ENCODE measurements at places on chromosomes 1 and 21.

DNA sequence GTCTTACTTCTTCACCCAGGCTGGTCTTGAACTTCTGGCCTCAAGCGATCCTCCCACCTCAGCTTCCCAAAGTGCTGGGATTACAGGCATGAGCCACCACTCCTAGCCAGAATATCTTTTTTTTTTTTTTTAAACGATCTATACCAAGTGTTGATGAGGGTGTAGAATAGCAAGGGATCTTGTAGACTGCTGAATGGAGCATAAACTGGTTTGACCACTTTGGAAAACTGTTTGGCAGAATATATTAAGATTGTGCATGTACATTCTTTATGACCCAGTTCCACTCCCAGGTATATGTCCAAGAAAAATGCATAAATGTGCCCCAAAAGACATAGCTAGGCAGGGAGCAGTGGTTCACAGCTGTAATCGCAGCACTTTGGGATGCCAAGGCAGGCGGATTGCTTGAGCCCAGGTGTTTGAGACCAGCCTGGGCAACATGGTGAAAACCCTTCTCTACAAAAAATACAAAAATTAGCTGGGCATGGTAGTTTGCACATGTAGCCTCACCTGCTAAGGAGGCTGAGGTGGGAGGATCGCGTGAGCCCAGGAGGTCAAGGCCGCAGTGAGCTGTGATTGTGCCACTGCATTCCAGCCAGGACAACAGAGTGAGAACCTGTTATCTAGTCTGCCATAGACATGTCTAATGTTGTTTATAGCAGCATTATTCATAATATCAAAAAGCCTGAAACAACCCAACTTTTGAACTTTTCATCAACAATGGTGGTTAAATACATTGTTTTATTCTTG, 184.0 kb downstream of the VPS13D start:
- no peak for DNase-seq

DNA sequence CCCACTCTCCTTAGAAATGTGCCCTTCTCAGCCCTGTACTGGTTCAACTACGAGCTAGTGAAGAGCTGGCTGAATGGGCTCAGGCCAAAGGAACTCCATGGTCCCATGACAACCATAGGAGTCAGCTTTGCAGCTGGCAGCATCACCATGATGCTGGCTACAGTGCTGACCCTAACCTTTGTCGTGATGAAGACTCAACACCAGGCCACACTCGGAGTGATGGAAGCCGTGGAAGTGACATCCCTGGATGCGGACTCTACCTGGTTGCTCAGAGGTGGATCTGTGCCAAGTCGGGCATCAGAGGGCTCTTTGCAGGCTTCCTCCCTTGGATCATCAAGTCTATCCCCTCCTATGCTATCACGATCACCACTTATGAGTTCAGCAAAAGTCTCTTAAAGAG, 11.6 kb downstream of the KDM5B start:
- no peak for DNase-seq

GRCh38 chr1:62905309-62905708, 121.4 kb downstream of the ATG4C start:
- no peak for DNase-seq

DNA sequence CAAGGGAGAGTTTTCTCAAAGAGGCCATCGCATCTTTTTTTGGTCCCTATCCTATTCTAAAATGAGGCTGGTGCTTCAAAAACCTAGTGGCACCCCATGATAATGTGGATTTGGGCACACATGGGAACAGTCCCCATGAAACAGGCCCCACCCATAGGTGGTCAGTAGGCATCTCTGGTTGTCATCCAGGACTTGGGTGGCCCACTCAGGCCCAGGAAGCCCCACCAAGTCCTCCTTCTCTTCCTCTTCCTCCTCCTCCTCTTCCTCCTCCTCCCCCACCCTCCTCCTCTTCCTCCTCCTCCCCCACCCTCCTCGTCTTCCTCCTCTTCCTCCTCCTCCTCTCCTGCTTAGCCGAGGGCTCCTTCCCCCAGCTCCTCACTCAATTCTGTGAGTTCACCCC, 554 bp downstream of the CACNA1S start:
- no peak for DNase-seq

DNA sequence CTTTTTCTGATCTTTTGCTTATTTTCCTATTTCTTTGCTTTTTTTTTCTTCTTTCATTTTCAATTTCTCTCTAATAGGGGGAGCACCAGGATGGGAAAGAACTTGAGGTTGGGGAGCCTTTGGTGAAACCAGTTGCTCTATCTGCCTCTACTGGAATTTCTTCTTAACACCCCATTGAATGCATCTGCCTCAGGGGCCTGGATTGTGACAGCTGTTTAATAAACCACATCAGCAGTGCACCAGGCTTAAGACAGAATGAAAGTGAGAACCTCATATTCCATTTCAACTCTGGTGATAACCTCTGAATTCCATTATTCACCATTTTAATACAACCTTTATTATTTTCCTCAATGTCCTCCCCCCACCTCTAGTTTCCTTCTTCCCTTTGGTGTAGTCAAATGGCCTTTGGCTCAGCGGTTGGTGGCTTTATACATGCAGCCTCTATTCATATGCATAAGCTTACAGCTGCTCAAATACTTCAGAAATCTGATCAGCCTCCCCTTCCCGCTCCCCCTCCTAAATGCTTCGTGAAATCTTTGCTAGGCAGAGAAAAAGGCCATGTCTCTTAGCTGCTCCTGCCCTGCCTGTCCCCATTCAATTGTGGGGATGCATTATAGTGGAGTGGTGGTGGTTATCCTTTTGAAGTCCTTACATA, 537.3 kb upstream of the PLXNA2 start:
- DNase-seq, result no peak

GRCh38 chr1:87273291-87273690, 55.4 kb upstream of the LMO4 start:
- no peak for DNase-seq

DNA sequence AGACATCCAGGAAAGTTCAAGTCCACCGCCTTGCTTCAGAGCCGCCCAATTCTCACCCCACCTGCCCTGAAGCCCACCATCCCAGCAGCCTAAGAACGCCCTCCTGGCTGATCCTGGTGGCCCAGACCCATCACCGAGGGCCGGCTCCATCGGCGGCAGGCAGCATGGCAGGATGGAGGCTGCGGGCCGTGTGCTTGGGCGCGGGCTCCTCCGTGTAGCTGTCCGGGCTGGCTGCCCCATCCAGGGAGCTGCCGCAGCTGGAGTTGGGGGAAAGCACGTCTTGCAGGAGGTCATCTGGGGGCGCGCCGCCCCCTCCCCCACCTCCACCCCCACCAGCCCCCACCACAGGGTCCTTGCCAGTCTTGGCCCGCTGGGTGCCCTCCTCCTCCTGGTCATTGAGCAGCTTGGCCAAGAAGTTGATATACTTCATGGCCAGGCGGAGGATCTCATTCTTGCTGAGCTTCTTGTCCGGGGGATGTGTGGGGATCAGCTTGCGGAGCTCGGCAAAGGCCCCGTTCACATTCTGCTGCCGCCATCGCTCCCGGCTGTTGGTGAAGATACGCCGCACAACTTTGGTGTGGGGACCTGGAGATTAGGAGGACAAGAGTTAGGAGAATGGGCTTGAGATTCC, 12.3 kb downstream of the TAL1 start:
- no peak for DNase-seq

DNA sequence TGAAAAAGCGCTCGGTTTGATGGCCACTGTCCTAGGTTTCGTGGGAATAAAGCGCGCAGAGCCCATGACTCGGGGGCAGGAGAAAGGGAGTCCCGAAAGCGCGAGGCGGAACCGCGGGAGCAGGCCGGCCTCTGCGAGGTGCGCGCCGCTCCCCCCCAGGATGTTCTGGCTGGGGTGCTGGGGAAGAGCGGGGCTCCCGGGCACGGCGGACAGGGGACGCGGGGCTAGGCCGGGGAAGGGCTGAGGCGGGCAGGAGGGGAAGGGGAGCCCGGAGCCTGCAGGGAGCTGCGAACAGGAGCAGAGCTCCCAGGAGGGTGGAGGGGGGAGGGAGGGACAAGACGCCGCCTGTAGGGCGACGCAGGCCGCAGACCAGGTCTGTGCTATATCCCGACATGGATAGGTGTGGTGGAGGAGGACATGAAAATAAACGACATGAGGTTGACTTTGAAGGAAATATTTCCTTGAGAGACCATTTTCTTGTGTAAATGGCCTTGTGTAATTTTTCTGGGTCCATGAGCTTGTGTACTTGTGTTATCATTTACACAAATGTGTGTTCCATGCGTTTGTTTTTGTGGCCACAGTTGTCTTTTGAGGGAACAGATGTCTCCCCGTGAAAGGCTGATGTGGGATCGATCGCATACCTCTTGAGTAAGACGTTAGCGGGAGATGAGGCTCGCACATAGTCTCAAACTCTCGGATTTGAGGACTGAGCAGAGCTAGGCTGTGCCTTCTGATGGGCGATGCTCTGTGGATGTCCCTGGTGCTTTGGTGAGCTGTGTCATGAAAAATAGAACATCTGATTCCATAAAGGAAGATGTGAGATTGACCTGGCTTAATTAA, 1.3 kb downstream of the PCNT start:
- peak; percentile 37 for DNase-seq

GRCh38 chr1:81805537-81806431, 5.0 kb downstream of the ADGRL2 start:
- no peak for DNase-seq

DNA sequence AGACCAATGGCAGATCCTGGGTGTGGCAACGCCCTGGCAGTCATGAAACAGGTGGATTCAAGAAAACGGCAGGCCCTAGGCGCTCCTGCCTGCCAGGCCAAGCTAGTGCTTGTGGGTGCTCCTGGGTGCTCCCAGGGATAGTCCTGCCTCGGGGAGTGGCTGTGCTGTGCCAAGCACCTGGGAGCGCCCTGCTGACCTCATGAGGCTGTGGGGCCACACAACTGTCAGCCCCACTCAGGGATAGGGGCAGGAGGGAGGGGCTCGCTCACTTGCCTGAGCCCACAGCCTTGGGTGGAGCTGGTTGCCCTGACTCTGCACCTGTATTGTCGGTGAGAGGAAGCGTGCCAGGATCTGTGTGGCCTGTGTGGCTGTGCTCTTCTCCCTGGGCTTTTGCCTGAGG, 9.4 kb downstream of the SNAP47 start:
- DNase-seq, result no peak

DNA sequence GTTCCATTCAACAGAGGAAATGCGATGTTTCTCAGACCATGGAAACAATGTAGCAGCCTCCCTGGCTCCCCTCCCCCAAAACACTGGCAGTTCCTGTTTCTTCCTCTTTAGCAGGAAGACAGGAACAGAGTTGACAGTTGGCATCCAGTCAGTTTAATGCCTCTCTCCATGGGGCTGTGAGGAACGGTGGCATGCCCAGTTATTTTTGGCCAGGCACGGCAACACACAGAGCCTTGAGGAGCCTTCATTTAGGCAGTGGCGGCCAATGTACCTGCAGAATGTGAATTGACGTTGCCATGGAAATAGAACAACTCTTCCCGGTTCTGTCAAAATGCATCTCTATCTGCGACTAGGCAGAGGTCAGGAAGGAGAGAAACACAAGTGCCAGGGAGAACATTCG, 330.6 kb downstream of the DSCAM start:
- no peak for DNase-seq

- DNase-seq, result peak; percentile 26
Observed at GRCh38 chr1:185091480-185091879, 46.1 kb downstream of the RNF2 start.

GRCh38 chr1:47593013-47593568, 155.2 kb downstream of the FOXD2 start:
- no peak for DNase-seq

GRCh38 chr1:153985341-153985912, 712 bp downstream of the RAB13 start:
- DNase-seq, result peak; percentile 65

GRCh38 chr1:100265562-100265930, 470 bp upstream of the RTCA start:
- DNase-seq, result peak; percentile 70

- no peak for DNase-seq
Observed at GRCh38 chr1:2561446-2561845, 5.3 kb downstream of the TNFRSF14 start.

GRCh38 chr1:107487506-107487905, 346.7 kb downstream of the NTNG1 start:
- DNase-seq, result no peak

DNA sequence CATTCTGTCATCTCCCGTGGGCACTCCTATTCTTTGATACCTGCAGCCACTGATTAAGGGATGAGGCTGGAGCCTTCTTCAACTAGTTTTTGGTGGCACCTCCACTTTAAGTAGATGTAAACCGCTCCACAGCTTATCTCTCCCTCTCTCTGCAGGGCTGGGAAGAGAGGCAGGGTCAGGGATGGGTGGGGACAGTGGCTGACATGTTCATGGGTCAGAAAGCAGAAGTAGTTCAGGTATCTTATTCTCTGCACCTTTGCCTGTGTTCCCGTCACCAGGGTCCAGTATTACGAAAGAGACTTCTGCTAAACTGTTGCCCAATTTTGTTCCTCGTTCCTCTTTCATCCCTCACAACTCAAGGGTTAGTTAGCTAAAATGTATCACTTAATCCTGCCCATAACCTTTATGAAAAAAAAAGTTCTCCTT, 51.7 kb upstream of the EDEM3 start:
- no peak for DNase-seq

DNA sequence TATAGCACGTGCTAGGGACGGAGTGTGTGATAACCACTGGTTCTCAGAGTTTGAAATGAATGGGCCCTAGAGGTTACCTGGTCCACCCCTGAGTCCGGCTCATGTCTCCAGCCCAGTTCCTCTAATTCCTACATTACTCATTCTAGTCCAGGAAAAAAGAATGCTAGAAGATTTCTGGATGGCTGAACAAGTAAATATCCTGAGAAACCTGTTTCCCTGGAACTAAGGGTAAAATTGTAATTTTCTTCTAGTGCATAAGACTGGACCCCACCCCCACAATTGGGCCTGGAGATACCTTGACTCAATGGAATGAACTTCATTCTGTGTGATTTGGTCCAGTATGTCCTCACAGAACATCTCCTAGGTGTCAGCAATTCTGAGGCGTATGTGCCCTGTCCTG, 208.4 kb downstream of the TRABD2B start:
- DNase-seq, result no peak

DNA sequence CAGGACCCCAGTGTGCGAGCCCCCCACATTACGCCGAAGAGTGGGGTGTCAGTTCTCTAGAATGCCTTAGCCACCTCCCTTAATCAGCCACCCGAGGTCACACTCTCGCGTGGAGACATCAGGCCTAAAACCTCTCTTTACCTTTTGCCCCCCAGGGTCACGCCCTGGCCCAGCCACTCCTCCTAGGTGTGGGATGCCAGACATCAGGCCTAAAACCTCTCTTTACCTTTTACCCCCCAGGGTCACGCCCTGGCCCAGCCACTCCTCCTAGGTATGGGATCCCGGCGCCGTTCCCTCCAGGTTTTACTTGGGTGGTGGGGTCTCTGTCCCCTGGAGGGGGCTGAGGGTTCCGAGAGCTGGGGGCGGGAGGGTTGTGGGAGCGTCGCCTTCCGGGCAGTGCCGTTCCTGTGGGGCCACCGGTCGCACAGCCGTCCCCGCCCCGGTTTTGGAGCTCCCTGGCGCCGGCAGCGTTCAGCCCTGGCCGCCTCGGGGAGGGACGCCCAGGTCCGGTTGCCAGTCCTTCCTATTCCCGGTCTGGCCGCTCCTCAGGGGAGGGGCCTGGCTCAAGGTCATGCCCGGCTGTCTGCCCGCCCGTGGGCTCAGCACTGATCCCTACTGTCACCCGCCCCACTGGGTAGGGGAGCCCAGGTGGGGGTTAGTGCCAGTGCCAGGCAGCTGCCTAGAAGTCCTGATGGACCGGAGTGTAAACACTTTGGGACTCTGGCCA, 882 bp downstream of the VPS13D start:
- DNase-seq, result peak; percentile 70

Measured in stomach (tissue), 19 donors.